Activated CD4-positive, alpha-beta T cell treated with anti-CD3 and anti-CD28 coated beads, Interleukin-2, amount 50 U/mL, for 24 hours (primary cell): ENCODE measurements at places on chromosomes 6 and 20.

- no peak for DNase-seq
Measured at GRCh38 chr6:161353208-161353613, 79.3 kb upstream of the AGPAT4 start.

DNA sequence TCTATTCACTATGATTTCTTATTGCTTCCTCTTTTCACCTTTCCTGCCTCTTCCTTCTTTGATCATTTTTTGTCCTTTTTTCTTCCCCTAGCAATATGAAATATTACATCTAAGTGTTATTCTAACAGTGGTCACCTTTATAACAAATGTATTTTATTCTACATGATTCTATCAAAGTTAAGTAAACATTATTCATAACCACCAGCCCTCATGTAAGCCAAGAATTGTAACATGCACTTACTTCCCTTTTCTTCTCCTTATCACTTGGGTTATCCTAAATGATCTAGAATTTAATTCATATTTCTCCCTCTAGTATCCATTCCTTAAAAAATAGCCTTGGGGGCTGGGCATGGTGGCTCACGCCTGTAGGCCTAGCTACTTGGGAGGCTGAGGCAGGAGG lies 88.3 kb upstream of the SLC22A23 start:
- no peak for DNase-seq

GRCh38 chr6:21664314-21665109 lies 71.0 kb downstream of the SOX4 start:
- no peak for DNase-seq

DNA sequence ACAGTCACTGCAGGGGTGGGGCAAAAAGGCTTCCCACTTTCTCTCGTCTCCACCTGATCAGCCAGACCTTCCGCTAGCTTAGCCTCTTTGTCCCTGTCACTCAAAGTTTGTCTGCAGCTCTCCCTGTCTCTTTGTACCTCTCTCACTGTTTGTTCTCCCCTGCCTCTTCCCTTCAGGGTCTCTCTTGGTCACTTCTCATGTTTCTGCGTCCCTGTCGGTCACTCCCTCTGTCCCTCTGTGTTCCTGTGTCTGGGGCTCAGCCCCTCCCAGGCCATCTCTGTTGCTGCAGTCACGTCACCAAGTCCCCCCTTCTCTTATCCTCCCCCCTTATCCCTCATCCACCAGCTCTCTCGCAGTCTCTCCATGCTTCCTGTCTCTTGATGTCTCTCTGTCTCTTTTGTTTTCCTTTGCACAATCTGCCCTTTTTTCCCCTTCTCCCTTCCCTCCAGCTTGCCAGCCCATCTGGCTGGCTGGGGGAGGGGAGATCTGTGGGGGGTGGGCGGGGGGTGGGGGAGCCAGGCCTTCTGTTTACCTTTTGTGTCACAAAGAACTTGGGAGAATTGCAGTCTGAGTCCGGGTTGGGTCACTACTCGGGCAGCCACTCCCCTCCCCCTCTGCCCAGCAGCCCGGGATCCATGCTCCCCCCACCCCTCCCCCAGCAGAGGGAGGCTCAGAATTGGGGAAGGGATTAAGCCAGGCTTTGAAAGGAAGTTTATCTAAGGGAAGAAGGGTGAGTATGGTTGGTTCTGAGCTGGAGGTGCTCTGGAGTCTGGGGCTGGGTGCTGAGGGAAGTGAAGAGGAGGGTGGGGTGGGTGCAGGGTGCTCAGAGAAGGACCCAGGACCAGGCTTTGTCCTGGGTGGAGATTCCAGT lies 32.3 kb downstream of the FOXP4 start:
- no peak for DNase-seq

GRCh38 chr20:3874194-3874844 lies 14.9 kb upstream of the PANK2 start:
- no peak for DNase-seq

GRCh38 chr6:101351173-101351572 lies 42.3 kb upstream of the GRIK2 start:
- no peak for DNase-seq

DNA sequence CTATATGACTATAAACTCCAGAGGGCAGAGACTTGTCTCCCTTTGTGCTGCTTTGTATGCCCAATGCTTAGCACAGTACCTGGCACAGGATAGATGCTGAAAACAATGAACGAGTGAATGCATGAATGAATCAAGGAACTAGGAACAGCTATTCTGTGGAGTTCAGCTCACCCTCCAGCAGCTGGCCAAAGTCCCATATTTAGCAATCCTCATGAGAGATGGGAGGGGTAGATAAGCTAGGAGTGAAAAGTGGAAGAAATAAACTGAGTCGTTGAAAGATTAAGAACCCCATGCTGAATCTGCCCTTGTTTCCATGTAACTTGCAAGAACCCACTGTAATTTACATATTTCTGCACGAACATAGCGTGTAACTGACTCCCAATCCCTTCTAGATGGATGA lies 106.5 kb downstream of the MAFB start:
- no peak for DNase-seq

- no peak for DNase-seq
Measured at GRCh38 chr6:160177220-160177619, 55.6 kb downstream of the SLC22A1 start.

GRCh38 chr6:75480425-75480824 lies 13.2 kb downstream of the FILIP1 start:
- no peak for DNase-seq

DNA sequence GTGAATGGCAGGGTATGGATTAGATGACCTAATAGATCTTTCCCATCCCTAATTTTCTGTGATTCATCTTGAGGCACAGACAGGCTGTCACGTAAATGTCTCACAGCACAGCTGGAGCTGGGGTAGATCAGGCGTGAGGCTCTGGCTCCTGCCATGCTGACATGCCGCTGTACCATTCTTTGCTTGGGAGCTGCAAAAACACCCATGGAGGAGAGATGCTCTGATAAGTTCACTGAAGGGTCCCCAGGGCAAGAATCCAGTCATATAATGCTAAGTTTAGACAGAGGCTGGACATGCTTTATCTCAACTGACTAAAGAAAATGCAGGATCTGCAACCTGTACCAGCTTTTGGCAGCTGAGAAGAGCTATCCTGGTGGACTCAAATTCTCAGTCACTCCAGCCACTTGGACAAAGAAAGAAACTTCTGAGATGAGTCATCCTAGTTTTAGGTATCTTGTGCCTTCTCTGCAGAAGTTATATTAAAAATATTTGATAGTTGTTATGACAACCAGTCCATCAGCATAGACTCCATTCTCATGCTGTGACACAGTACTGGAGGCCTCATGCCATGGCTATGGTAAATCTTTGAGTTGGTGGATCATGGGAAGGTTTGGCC lies 185.1 kb upstream of the RAB32 start:
- no peak for DNase-seq
